ENCODE measurements at places on chromosomes 11 and 22. TPM values are rescaled to one million over a fixed set of nuclear protein-coding genes. Genes with fewer than 3 reads are reported as not detected.

- no peak for DNase-seq
These were observed 30.9 kb downstream of the C22orf31 start for GRCh38 chr22:29030618-29031226.

DNA sequence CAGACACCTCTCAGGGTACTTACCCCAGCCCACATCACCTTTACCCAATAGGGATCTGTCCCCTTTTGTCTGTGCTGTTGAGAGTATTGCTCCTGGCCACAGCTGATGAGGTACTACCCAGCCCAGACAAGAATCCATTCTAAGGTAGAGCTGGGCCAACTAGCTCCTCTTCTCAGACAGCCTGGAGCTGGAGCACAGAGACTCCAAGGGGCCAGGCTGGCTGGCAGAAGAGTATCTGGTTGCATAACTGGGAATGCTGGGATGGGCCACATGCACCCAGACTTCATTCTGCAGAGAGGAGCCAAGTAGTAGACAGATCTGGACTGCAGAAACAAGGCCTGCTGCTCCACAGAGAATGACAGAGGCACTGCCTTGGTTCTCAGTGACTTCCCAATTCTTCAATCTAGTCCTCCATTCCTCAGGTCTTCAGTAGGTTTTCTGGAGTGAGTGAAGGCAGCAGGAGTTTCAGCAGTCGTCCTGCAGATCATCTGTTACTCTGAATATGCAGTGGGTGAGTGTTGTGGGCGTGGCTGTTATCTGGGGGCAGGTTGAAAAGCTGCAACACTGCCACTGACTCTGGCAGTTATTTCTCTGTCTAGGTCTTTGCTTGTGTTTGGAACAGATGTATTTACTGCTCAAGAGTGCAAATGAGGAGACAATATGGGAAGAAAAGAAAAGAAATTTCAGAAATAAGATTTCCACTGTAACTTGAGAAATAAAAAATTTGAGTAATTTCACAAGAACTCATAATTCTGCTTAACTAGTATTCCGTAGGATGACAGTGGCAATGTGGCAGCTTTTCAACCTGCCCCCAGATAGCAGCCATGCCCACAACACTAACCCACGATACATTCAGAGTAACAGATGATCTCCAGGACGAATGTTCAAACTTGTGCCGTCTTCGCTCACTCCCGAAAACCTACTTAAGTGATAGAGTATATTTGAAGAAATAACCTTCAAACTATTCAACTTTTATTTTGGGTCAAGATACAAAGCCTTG, 34.9 kb downstream of the MAPK1 start:
- no peak for DNase-seq

DNA sequence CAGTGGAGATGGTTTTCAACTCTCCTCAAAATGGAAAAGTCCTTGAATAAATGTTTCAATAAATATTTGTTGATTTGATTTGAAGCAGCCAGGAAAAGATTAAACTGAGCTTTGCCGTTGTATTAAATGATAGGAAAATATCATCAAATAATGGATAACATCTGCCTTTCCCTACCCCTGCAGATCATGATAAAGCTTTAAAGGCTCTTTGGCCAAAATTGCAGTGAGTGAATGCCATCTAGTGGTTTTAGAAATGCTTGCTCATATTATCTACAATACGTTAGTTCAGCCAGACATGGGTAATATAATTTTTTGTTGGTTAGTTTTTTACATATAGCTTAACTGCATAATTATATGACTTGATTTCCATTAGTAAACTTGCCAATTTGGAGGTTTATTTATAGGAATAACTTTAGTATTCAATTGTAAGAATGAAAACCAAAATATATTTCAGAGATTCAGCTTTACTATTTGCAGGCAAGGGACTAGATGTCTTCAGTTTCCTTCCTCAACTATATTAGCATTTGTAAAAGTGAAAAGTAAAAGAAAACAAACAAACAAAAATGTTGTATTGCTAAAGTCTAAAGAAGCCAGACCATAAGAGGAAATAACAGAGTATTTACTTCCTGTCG, 159.2 kb downstream of the MSANTD4 start:
- no peak for DNase-seq

- peak; percentile 88 for DNase-seq
These were observed 31.9 kb downstream of the ATG13 start for GRCh38 chr11:46649180-46649738.

- no peak for DNase-seq
These were observed 5.1 kb downstream of the SUSD2 start for GRCh38 chr22:24186352-24186740.

DNA sequence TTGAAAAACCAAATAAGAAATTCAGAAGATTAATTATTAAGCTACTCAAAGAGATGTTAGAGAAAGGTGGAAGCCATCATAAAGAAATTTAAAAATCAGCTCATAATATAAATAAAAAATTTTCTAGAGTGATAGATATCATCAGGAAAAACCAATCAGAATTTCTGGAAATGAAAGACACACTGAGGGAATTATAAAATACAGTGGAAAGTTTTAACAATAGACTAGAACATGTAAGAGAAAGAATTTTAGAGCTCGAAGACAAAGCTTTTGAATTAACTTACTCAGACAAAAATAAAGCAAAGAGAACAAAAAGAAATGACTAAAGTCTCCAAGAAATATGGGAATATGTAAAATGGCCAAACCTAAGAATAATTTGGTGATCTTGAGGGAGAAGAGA, 1926.9 kb upstream of the RAG2 start:
- no peak for DNase-seq

- no peak for DNase-seq
These were observed 12.7 kb upstream of the TNNT3 start for GRCh38 chr11:1906611-1907423.

GRCh38 chr11:13338019-13338426, 60.4 kb downstream of the BMAL1 start:
- DNase-seq: peak; percentile 45

GRCh38 chr22:48659404-48659996, 1168.2 kb downstream of the BRD1 start:
- DNase-seq: no peak

DNA sequence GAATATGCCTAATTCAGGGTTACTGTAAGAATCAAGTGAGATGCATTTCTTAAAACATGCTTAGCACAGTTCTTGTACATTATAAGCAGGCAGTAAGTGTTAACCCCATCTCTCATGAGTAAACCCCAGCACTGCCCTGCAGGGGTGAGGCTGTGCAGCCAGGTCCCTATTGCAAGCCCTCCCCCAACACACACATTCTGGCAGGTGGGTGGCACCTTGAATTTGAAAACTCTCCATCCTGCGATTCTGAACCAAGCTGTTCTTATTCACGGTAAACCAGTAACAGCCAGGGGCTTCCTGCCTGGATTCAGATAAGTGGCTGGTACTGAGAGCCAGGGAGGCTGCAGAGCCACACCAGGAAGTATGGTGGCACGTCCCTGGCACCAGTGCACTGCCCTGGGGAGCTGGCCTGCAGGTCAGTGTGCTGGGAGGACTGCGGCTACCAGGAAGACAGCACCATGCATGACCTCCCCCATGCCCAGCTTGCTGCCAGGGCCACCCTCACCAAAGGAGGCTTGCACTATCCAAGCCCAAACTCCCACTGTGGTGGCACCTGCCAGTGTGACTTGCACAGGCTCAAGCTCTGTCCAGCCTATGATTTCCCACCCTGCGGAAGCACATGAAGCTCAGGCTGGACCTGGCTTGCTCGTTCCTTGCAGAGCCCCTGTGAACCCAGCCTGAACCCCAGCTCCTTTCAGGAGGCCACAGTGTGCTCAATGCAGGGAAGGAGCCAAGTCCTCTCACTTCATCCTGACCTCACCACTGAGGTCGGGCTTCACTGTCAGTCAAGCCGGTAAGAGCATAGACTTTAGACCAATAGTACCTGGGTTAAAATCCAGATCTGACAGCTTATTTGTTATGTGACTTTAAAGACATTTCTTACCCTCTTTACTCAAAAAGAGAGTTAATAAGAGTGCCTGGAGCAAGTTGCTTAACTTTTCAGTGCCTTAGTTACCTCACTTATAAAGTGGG, 88.1 kb downstream of the MICAL2 start:
- DNase-seq: no peak

DNA sequence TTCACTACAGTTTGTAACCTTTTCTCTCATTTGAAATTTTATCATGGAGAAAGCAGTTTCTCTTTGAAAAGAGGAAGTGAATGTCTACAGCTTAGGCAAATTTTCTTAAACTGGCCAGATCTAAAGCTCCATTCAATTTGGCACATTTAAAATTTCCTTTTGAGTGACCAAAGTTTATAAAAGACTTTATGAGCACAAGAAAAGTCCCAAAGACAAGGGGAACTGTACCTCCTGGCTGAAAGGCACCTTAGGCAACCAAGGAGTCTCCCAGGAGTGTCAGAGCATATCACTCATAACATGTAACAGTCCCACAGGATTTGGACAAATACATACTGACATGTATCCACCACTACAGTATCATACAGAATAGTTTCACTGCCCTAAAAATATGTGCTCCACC, 41.3 kb downstream of the NARS2 start:
- no peak for DNase-seq

DNA sequence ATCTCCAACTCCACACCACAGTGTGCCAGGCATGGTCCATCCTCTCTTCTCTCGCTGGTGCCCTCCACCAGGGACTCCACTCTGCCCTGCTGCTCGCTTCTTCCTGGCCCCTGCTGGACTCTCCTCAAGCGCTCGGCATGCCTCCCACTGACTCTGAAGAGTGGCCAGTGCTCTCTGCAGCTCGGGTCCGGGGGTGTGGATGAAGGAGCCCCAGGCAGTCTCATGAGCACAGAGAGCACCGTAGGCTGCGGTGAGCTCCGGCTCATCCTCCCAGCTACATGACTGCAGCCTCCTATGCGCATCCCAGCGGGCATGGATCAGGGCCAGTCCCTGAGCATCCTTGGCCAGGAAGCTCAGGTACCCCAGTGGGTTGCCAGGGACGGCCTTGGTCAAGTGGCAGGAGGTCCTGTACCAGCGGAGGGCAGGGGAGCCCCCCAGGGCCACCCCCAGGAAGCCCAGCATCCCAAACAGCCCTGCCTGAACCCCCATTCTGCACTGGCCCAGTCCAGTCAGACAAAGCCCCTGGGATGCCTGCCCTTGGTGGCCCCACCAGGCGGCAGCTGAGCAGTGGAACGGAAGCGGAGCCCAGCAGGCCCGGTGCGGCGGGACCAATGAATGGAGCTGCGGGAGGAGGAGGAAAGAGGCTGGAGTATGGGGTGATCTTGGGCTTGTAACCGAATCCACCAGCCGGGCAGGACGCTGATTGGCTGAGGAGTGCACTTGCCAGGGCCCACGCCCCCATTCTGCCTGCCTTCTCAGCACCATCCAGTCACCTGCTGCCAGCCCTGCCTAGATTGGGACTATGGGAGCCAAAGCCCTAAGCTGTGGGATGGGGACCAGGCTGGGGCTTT, at the start of gene PLA2G3:
PLA2G3 (minus strand) TSS at position 643 of the 851 bp plus-strand sequence; CDS start at position 489, 154 bp downstream.
- DNase-seq: no peak

DNA sequence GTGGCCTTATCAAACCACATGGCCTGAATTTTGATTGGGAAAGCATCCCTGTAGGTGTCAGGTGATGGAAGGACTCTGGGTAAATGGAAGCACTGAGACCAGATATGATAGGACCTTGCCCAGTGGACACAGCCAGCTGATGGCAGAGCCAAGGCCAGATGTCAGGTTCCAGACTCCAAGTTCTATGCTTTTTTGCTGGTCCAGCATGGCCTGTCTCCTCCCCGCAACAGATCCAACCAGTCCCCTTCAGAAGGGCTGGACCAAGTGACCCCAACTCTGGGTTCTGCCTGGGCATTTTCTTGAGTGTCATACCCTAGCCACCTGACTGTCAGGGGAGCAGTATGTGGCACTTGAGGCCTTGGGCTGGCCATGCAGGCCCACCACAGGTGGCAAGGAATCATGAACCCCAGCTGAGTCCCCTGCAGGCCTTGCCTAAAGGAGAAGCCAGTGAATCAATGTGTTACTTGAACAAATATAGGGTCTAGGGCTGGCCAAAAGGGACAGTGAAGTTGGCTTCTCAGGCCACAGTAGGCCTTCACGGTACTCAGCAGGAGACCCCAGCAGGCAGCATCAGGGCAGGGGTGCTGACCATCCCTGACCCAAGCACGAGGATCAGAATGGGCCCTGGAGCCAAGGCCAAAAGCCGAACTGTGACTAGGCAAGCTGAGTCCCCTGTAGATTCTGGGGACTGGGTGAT, 27.1 kb downstream of the KCNQ1OT1 start:
- DNase-seq: no peak

DNA sequence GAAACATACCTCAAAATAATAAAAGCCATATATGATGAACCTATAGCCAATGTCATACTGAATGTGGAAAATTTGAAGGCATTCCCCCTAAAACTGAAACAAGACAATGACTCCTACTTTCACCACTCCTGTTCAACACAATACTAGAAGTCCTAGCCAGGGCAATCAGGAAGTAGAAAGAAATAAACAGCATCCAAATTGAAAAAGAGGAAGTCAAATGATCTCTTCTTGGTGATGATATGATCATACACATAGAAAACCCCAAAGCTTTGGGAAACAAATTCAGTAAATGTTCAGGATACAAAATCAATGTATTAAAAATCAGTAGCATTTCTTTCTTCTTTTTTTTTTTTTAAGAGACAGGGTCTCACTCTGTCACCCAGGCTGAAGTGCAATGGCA, 109.9 kb downstream of the DLG2 start:
- no peak for DNase-seq

DNA sequence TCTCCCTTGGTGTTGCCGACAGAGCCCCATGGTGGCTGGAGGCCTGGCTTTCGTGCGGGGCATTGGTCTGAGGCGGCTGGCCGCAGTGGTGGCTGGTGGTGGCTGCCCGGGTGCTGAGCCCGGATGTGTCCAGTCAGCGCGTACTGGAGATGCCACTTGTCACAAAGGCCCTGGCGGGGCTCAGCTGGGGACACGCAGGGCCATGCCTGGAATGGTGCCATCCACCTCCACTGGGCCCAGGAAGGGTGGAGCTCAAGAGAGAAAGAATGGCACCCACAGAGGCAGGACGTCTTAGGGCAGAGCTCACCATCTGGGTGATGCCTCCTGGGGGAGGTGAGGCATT, 92.5 kb downstream of the CEP164 start:
- DNase-seq: no peak

DNA sequence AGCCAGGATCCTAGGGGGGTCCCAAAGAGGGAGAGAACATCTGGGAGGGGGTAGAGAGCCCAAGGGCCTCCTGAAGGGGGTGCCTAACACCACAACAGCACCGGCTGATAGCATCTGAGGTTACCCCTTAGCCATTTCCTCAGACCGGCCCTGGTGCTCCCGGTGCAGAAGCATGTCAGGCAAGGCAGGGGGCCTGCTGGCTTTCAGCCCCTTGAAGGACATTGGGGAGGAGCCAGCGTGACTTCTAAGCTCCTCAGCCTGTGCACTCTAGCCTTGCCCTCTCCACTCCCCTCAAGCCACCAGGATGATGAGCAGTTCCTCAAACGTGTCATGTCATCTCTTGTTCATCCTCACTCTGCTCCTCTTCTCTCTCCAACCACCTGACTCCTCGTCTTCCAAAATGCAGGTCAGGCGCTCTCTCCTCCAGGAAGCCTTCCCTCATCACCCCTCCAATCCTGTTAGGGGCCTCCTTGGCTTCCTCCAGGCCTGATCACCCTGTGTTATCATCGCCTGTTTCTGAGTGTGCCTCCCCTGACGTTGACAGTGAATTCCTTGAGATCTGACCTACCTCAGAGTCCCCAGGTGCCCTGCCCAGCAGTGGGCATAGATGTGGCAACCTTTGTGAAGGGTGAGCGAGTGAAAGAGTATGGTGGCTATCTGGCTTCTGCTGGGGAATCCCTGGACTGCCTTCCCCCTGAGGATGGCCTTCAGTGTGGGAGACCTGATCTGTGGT, 6.1 kb downstream of the P2RY2 start:
- DNase-seq: no peak

SHANK3 gene
- 0.25 TPM for polyA plus RNA-seq

GRAMD1B gene
- 11.7 TPM for polyA plus RNA-seq

MUC5AC gene
- not detected for polyA plus RNA-seq

TRIM49 gene
- not detected for polyA plus RNA-seq

GGTLC3 gene
- polyA plus RNA-seq: not detected

NELL1 gene
- not detected for polyA plus RNA-seq

OR2AG1 gene
- not detected for polyA plus RNA-seq

FGF3 gene
- polyA plus RNA-seq: not detected

GPR83 gene
- 0.04 TPM for polyA plus RNA-seq

All from BJ (cell line).